ENCODE measurements at places on chromosomes 2 and 18.
A peak's percentile ranks its signal among the peaks of the same experiment; 100 is the strongest.

DNA sequence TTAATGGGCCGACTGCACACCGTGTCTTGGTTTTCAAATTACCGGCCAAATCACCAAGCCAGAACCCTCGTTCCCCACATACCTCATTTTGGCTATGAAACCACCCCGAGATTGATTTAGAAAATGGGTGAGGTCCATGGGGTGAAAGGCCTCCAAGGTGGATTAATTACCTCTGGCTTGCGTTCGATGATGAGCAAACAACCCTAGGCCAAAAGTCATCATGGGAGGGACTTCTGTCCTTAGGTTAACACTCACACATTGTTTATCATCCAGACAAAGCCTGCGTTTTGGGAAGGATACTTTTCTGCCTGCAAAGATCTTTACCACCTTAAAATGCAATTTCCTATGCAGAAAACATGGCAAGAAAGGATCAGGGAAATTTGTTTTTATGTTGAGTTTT lies 48.5 kb downstream of the GALR1 start:
- no peak for DNase-seq

DNA sequence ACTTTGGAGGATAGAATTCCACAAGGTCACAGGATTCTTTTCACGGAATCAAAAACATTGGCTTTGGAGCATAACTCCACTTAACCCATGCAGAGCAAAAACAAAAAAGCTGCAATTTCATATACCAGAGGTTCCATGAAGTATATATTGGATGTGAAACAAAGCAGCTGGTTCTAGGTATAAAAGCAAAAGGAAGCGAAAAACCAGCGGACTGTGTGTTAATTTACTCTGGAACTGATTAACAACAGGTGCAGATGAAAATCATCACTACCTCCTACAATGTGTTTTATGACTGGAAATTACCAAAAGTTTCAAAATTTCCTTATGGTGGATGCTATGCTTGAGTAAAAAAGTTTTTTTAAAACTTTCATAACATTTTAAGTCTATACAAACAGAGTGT lies 54.4 kb upstream of the LINC00305 start:
- no peak for DNase-seq

- DNase-seq, result peak; percentile 93
Measured at GRCh38 chr2:178414266-178415247, 36.4 kb downstream of the PRKRA start.

GRCh38 chr18:40485318-40485717 lies 1469.7 kb upstream of the PIK3C3 start:
- no peak for DNase-seq

DNA sequence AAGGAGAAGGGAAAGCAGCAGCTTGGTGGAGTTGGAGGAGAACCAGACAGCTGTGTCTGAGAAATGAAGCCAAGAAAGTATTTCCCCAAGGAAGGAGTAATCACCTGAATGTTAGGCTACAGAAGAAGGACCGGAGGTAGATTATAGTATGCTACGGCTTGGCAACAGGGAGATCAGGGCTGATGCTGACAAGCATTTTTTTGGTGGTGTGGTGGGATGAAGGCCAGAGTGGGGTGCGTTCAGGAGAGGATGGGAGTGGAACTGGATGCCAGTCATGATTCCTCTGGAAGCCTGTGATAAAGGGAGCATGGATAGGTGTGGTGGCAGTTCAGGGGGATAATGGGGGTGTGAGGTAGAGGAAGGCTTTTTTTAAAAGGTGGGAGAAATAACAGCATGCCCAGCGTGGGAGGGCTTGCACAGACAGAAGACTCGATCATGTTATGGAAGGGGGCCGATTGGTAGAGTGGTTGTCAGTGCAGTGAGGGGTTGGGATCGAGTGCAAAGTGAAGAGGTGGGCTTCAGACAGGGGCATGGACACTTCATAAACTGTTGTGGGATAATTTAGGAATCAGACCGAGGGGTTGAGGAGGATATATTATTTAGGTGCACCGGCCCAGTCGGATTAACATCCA lies 5.6 kb downstream of the CEP192 start:
- no peak for DNase-seq

DNA sequence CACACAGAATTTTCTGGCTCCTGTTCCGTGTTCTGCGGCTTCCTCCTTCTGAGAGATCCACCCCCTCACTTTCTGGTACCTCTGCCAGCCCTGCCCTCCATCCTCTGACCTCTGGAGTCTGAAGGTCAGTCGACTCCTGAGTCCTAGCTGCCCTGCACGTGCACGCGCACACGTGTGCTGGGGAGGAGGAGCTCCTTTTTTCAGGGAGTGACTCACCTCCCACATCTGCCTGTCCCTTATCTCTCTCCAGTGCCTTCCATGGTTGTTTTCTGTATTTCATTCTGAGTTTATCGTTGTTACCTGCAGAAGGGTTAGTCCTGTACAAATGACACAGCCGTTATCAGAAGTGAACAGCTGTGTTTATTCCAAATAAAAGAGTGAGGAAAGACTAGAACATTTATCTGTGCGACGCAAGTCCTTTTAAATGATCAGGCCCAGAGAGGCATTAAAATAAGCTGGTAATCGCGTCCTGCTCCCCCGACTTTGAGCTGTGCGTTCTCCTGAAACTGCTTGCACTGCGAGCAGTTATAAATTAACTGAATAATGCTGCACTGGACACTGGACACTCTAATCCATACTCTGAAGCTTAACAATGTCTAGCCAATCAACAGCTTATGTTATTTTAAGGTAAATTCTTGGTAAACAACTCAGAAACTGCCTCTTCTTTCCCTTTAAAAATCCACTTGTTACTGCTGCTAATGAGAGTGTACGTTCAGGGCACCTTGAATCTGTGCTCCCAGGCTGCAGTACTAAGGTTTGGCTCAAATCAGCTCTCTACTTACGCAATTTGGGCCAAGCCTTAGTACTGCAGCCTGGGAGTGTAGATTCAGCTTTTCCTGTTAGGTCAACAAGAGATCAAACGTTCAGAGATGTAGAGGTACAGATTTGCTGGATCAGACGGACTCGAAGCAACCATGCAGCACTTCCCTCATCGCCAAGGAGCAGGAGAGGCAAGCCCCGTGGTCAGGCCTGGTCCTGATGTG lies 72.5 kb downstream of the GALR1 start:
- no peak for DNase-seq

DNA sequence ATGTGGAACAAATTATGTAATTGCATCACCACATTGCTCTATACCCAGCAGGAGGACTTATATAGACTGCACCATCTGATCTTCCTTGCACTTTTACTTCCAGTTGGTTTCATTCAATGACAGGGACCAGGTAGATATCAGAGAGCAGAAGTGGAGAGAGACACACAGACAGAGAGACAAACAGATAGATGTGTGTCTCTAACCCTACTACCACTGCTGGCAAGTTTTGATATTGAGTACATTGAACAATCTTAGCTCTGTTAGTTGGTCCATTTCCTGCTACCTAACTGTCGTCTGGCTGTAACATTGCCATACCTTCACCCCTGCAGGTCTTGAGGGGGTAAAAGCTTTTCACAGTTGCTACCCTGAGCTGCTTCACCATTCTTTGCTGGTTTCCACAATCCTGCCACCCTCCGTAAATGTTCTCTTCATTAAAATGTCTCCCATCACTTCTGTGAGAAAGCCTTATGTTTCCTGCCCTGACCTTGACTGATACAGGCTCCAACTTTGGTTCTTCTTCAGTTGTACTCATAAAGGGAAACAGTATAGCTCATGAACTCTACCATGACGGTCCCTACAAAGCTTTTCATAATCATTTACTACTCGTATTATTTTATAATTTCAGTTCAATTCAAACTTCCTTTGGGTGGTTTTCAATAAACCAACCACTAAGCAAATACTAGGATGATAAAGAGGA lies 62.3 kb upstream of the ITGA4 start:
- DNase-seq, result no peak

DNA sequence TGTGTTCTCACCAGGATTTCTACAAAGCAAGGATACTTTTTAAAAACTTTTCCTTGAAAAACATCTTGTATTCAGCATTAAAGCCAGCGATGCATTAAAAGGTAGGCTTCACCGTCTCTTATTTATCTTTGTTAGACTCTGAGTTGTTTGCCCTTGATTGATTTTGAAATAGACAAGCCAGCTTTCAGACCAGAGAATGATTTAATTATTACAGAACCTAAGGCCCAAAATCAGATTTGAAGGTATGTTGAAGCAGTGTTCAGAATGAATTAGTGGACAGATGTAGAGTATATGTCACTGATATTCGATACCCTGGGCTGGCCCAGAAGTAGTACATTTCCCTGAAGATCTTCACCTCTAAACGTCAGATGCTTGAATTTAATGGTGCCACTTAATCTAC lies 136.4 kb downstream of the THSD7B start:
- no peak for DNase-seq

GRCh38 chr2:24382363-24383073 lies 22.2 kb upstream of the ITSN2 start:
- peak; percentile 61 for DNase-seq

DNA sequence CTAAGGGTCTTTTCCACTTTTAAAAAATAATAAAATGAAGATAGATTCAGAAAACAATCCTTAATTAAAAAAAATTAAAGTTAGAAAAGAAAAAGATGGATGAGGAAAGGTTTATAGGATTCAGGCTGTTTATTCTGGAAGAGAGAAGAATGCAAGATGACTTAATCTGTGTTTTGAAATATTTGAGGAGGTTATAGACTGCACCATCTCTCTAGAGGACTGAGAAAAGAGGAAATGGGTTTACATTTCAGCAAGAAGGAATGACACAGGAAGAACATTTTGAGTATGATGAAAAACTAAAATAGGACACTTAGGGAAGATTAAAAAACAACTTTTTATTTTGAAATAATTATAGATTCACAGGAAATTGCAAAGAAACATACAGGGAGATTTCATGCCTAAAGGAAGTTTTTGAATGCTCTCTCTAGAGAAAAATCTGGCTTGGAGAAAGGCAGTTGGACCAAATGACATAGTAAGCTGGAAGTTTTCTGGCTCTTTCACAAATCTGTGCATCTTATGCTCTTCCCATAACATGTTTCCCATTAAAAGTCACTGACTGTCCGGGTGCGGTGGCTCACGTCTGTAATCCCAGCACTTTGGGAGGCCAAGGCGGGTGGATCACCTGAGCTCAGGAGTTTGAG lies 75.0 kb downstream of the CERS6 start:
- DNase-seq, result no peak

- DNase-seq, result no peak
Measured at GRCh38 chr2:172561270-172561669, 5.4 kb downstream of the PDK1 start.

DNA sequence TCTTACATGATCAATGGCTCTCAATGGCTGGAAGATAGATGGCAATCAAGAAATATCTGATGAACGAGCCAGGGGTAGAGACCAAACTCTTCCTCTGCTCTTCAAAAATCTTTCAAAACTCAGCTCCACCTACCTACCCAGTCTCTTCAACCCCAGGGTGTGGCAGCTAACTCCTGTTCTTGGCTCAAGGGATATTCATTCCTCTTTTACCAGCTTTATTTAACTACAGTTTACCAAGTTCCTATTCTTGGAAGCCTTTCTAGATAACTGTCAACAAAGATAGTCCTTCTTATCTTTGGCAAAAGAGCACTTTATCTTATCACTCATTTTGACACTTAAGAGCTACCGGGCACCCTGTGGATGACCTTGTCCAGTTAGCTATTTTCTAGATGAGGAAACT lies 36.3 kb downstream of the EPHA4 start:
- no peak for DNase-seq

- no peak for DNase-seq
Measured at GRCh38 chr2:45759310-45759851, 107.9 kb downstream of the PRKCE start.

- DNase-seq, result no peak
Measured at GRCh38 chr2:287471-287885, 413 bp downstream of the ALKAL2 start.

- DNase-seq, result no peak
Measured at GRCh38 chr2:229254206-229254605, 16.9 kb downstream of the PID1 start.

GRCh38 chr2:42962508-42962953 lies 170.1 kb upstream of the HAAO start:
- DNase-seq, result peak; percentile 39

- no peak for DNase-seq
Measured at GRCh38 chr2:100662866-100663265, 100.1 kb downstream of the PDCL3 start.
